HuH-7.5 (cell line): ENCODE measurements at places on chromosomes 1 and 21.

DNA sequence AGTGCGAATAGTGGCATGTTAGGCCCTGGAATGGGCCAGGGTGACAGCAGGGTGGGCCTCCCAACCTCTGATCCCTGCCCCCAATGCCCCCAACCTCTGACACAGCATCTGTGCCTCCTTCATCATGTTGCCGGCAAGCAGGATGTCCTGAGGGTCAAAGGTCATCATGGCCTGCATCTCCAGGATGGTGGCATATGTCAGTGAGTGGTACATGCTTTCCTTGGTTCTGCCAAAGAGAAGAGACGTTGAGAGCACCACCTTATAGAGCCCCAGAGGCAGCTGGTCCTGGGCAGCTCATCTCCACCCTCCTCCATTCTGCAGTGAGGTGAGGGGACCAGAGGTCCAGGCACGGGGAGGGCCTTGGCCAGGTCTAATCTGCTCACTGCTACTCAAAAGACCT is 17.6 kb downstream of the TTC39A start:
- no peak for DNase-seq

DNA sequence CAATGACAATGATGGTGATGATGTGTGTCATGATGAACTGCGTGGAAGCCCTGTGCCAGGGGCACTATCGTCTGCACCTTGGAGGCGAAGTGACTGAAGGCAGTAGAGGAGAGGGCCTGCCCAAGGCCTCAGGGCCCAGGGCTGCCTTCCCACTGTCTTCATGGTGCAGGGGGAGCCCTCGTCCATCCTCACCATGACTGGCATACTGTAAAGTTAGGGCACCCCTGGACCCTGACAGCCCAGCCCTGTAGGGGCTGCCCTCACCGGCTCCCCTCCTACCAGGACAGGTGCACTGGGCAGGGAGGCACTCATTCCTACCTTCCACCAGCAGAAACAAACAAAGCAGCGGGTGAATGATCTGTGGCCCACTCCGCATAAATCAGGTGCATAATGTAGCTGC is 156.9 kb upstream of the C1orf174 start:
- DNase-seq, result no peak

DNA sequence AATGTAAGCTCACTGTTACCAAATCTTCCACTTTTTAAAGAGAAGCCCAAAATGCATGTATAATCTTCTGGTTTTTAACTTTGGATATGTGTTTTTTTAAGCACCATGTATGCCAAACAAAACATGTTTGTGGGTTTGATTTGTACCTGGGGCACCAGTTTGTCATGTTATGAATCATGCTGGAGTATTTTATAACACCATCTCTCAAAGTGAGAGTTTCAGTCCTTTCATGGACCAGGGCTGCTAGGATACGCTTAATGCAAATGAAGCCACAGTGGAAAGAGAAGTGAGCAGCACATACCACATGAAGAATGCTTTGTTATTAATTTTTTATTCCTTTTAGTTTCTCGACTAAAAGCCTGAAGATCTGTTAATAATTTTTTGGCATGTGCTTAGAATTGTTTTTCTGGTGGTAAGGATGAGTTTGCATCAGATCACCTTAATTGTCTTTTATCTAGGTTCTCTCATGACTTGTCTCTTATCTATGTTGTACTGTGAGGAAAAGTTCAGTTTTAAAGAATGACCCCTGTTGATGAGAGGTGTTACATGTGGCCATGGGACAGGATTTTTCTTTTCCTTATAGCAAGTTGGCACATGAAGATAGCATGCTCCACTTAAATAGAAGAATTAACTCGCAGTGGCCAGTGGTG is 2.0 kb upstream of the RABGAP1L start:
- no peak for DNase-seq

GRCh38 chr1:235022341-235022980 is 106.2 kb downstream of the TOMM20 start:
- DNase-seq, result no peak
